NCI-H524 (cell line): ENCODE measurements at places on chromosomes 2 and 18.

DNA sequence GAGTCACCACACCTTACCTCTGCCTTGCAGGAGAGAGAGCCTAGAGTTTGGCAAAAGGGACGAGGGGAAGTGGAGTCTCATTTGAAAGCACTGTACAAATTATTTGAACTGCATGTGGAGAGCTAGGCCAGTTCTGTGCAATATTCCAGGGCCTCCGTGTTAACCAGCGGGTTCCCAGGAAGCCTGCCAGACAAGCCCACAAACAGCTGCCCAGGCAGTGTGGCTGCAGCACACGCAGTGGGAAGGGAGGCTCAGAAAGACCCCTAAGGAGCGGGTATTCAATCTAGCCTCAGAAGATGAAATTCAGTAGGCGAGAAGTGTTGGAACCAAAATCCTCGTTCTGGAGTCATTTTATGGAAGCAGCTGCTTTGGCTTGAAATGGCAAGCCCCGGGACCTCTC, 30.7 kb downstream of the CNGA3 start:
- DNase-seq: no peak

DNA sequence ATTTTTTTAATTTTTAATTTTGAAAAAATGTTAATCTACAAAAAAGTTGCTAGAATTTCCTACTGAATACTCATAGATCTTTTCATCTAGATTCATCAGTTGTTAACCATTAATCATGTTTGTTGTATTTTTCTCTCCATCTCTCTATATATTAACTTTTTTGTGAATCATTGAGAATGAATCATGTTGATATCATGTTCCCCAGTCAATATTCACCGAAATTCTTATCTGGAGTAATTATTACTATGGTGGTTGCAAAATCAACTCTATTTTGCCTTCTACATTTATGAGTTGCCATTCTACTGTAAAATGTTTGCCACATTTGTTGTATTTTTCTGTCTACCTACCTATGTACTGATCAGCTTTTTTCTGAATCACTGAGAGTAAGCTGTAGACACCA, 154.0 kb downstream of the SPP2 start:
- DNase-seq: no peak

- DNase-seq: no peak
These were observed 141.8 kb upstream of the FHL2 start for GRCh38 chr2:105540642-105541041.

- DNase-seq: no peak
These were observed 33.1 kb upstream of the PDIA6 start for GRCh38 chr2:10845640-10846039.
